ENCODE measurements at places on chromosomes 1 and 21.

DNA sequence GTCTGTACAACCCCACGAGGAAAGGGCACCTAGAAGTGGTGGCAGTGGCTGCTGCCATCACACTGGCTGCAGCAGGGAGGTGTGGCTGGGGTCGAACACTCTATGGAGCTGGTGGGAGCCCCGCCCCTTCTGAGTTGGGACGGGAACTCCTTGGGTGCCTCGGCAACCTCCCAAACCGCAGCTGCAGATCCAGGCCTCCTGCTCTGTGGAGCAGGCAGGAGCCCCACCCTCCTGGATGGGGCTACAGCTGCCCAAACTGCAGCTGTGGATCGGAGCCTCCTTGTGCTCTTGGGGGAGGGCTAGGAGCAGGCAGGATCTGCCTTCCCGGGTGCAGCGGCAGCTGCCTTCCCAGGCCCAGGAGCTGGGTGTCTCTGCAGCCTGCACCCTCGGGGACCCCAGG, 38.9 kb upstream of the TARDBP start:
- no peak for DNase-seq

- no peak for DNase-seq
Observed at GRCh38 chr1:184069675-184070074, 18.1 kb downstream of the TSEN15 start.

DNA sequence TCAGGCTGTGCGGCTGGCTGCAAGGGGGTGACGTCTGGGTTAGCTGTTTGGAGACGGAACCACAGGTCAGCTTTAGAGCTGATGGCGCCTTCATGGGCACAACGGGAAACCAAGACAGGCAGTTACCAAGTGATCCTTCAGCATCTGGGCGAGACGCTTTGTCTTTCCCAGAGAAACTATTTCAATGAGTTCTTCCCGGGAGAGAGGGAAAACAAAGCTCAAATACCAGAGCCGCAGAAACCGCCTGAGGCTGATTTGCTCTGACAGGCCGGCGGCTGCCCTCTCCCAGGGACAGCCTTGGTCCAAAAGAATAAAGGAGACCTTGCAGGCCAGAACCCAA, 76.5 kb downstream of the CD58 start:
- DNase-seq: no peak

GRCh38 chr1:74474585-74474984, 37.8 kb downstream of the LRRC53 start:
- DNase-seq: no peak

GRCh38 chr1:243388276-243388675, 132.4 kb downstream of the SDCCAG8 start:
- no peak for DNase-seq

DNA sequence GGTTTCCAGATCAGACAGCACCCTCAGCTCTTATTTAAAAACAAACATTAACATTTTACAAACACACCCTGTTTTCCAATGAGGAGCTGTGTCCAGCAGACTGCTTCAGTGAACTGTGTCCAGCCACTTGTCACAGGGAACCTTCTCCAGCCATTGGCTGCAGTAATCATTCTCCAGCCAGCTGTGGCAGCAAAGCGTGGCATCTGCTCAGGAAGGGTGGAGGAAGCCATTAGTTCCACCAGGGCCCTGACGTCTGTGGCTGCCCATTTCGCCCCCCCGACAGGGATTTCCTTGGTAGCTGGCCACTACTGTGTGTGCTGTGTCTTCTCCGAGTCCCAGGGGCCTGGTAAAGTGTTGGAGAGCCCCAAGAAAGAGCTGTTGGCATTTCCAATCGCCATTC, 62.9 kb upstream of the SELENON start:
- DNase-seq: no peak

- DNase-seq: no peak
Observed at GRCh38 chr1:159869173-159869572, 6.7 kb upstream of the VSIG8 start.

GRCh38 chr1:225780630-225781029, 3.0 kb downstream of the SRP9 start:
- DNase-seq: no peak

DNA sequence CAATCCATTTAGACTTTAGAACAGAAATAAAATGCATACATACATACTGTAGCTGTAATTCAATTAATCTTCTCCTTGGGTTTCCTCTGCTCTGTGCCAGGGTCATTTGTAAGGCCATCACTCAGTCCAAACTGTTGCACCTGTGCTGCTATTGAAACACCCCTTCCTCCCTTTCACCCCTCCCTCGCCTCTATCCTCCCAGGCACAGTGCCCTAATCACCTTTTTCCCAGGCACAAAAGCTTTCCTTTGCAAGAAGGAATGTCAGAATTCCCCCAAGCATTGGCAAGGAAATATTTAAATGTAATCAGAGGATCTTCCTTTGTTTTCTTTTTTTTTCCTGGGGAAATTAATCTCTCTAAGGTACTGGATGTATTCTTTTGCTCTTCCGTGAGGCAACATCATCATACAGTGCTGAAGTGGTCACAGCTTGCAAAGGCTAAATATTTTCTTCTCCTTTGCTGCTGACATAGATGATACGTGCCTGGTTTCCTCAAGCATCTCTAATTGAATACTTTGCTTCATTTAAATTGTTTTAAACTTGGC, 339.3 kb upstream of the NR5A2 start:
- no peak for DNase-seq
